ENCODE measurements at places on chromosomes 5 and 9.

- DNase-seq: no peak
Observed at GRCh38 chr9:130458804-130459067, 14.0 kb downstream of the ASS1 start.

DNA sequence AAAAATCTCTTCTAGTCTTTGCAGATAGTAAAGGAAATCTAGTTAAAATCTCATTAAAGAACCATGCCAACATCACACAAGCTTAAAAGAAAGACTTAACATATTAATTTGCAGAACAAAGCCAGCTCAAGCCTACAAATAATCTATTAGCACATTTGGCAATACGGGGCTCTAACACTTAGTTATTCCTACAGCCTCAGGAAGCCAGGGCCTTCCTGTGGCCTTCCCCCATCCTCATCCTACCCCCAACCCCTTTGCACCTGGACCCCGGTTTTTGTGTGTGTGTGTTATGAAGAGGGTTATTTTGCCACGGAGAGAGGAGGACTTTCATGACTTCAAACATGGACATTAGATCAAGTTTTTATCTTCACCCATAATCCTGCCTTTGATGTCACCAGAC lies 64.6 kb downstream of the FOXB2 start:
- no peak for DNase-seq

GRCh38 chr5:43802651-43803050 lies 199.7 kb downstream of the NNT start:
- DNase-seq: no peak

GRCh38 chr9:7561527-7562080 lies 238.0 kb downstream of the DMAC1 start:
- DNase-seq: no peak

GRCh38 chr5:149596712-149597111 lies 15.4 kb downstream of the ARHGEF37 start:
- no peak for DNase-seq
